GM12892 (cell line): ENCODE measurements at places on chromosomes 5 and 9.

DNA sequence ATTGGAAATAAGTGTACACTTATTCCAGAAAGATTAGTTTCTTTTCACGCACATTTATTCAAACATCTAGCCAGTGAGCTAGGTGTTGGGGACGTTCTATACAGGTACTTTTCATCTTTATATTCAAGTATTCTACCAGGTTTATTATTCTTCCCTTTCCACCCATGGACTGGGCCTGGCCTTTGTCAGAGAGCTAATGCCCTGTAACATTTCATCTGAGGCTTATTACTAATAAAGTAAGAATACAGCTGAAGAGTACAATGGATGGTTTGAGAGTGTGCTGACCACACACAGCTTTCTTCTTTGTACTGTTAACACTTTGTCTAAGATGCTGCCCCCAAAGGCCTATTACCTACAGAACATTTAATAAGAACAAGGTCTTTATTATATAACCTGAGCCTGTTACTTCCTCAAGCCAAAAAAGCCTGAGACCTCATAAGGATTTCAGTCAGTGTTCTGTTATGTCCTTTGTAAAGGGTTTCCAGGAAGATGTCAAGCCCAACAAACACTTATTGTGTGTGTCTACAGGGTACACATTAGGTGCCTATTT, 93.5 kb downstream of the ZNF608 start:
- DNase-seq, result no peak

DNA sequence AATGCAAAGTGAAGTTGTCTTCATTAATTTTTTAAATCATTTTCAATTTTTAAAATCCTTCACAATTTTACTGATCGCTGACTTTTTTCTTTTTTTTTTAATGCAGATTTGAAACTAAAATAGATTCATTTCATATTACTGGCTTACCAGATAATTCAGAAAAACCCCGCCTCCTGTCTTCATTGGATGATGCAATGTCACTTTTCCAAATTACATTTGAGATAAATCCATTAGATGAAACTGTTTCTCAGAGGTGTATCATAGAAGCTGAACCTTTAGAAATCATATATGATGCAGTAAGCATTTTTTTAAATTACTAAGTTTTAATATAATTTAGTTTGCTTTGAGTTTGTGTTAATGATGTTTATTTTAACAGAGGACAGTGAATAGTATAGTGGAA, 60.6 kb downstream of the VPS13A start:
- no peak for DNase-seq

GRCh38 chr9:108687006-108687987, 168.5 kb downstream of the ACTL7B start:
- DNase-seq, result no peak

GRCh38 chr5:96997265-96997859, 61.5 kb downstream of the LNPEP start:
- DNase-seq, result no peak

- DNase-seq, result no peak
Measured at GRCh38 chr5:66892716-66893115, 296.5 kb downstream of the MAST4 start.

GRCh38 chr9:20041697-20042081, 252.9 kb upstream of the SLC24A2 start:
- DNase-seq, result no peak

DNA sequence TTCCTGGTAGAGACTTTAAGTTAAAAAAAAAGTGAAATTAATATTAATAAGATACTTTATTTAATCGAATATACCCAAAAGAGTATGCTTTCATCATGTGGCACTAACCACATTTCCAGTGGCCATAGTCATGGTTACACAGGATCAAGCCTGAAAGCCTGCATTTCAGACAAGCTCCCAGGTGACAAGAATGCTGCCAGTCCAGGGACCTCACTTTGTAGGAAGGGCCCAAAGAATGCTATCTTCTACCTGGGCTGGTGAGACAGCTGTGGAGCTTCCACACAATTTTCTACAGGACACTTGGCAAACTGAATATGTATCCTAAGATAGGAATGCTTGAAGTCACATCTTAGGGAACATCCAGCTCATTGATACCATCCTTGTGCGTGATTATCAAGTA, 203.8 kb downstream of the AUH start:
- DNase-seq, result no peak

GRCh38 chr5:89582768-89583339, 699.9 kb upstream of the MEF2C start:
- no peak for DNase-seq

DNA sequence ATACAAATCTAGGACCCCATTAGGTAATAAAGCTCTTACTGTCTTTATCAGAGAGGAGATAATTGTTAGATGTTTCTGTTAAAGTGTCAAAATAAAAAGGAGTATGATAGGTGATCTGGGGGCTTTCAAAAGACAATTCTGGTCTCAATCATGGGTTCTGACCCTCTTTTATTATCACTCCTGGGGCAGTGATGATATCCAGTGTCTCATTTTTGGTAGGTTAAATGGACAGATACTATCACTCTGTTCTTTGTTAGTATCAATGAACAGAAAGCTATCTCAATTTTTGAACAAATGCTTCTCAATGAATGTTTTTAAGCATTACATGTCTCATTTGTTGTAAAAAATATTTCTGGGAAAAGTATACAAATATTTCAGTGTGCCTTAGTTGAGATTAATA, 405.9 kb downstream of the MLLT3 start:
- DNase-seq, result no peak

GRCh38 chr9:113153599-113153998, 2.8 kb downstream of the SLC31A2 start:
- DNase-seq, result no peak

- DNase-seq, result no peak
Measured at GRCh38 chr9:137294091-137294680, 7.9 kb downstream of the NRARP start.

- no peak for DNase-seq
Measured at GRCh38 chr5:152403046-152403445, 2.0 kb downstream of the NMUR2 start.

DNA sequence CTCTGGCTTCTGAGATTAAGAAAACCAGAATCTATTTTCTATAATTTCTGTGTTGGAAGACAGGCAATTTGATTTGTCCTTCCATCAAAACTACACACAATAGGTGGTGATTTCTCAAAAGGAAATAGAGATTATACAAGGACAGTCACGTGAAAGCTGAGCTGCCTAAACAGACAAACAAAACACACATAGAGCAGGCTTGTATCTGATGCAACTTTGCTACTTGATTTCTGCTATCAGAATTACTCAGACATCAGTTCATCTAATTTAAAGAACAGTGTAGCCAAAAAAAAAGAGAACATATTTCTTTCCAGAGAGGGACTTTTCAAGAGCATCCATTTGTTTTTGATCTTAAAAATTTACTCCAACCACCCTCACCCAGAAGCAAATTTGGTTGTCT, 2128.3 kb upstream of the C9orf72 start:
- DNase-seq, result no peak

DNA sequence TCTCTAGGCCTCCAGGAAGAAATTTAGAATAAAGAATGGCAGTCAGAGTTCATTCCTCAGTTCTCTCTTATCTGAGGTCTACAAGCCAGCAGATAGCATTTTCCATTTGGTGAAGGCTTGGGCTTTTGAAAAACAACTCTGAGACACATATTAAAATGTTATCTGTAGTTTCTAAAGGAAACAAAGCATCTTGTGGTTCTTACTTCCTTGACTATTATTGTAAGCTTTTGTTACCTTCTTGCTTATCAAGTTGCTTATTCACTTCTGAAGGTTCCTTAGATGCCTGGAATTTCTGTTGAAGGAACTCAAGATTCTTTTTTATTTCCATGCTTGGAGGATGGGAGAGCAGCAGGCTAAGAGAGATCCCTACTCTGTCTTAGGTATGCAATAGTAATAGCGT, 79.2 kb upstream of the MRPS30 start:
- DNase-seq, result no peak

GRCh38 chr5:170758481-170758880, 25.0 kb upstream of the GABRP start:
- DNase-seq, result no peak

DNA sequence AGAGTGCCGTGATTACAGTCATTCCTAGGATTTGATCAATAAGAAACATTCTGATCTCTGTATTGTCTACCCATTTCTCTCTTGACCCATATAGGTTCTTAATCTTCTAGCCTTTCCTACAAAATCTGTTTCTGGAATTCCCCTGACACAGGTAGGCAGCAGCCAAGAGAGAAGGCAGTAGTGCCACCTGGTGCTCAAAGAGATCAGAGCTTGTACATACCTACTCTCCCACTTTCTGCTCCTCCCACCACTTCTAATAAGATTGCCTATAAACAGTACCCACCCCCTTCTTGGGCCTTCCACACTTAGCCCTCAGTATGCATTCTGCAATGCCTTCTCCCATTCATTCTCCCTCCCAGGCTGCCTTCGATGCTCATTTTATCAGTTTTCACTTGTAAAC, 117.4 kb upstream of the RORB start:
- DNase-seq, result no peak

- DNase-seq, result no peak
Measured at GRCh38 chr5:91189480-91190313, 193.4 kb downstream of the ARRDC3 start.

GRCh38 chr9:85158512-85158911, 489.0 kb downstream of the NTRK2 start:
- DNase-seq, result no peak

DNA sequence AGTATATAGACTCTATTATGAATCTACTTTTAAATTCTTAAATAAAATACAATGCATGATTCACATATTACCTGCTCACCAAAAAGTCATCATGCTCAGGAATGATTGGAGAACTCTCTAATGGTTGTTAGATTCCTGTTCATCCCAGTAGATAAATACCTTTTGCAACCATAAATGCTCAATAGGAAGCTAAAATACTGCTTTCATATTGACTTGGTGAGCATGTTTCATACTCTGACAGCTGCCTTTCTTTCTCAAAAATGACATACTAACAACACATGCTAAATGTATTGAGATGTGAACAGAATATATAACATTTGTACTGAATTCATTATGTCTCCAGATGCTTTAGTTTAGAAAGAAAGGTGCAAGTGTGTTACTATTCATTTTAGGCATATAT, 79.6 kb upstream of the SLCO6A1 start:
- no peak for DNase-seq

DNA sequence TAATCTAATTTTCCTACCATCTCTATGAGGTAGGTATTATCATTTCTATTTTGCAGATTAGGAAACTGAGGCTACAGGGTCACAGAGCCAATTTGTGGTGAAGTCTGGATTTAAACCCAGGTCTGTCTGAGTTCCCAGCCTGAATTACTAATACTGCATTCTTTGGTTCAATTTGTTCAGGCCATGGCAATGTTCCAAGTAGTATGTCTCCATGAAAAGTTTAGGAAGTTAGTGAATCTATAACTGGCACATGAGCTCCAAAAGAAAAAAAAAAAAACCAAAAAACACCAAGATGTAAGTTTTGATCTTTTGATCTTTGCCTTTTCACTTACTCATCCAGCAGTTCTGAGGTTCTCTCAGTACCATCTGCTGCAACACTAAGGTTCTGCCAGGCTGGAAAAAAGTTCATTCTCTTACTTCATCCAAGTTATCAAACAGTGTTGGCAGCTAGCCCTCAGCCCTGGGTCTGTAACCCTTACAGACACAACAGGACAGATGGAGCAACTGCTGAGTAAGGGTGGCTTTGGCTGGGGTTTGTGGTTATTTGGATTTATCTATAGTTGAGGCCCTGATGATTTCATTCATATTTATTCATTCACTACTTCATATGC, 4.4 kb upstream of the TMEM268 start:
- no peak for DNase-seq

DNA sequence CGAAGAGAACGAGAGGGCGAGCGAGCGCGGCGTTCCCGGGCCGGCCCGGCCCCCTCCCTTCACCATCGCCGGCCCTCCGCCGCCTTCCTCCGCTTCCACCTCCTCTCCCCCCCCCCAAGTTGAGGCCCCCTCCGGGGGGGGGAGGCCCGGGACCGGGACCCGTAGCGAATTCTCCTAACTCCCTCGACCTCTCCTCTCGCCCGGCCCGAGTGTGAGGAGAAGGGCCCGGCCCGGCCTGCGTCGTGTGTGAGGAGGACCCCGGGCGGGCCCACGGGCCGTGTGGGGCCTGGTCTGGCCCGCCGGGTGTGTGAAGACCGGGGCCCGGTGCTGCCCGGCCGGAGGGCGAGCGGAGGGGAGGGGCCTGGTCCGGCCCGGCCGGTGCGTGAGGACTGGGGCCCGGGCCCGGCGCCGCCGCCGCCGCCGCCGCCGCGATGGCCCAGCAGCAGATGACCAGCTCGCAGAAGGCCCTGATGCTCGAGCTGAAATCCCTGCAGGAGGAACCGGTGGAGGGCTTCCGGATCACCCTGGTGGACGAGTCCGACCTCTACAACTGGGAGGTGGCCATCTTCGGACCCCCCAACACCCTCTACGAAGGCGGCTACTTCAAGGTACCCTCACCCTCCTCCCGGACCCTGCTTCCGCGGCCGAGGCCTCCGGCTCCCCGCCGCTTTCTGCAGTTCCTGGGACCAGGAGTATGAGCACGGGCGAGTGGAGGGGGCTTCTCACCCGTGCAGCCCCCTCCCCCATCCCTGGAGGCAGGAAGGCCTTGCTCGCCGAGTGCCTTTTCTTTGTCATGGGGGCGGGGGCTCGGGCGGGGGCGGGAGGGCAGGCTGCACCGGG, 587 bp downstream of the UBE2R2 start:
- peak; percentile 49 for DNase-seq

- no peak for DNase-seq
Measured at GRCh38 chr9:126147186-126147935, 179.3 kb upstream of the MVB12B start.

- DNase-seq, result no peak
Measured at GRCh38 chr9:110671849-110672248, 3.3 kb downstream of the MUSK start.

DNA sequence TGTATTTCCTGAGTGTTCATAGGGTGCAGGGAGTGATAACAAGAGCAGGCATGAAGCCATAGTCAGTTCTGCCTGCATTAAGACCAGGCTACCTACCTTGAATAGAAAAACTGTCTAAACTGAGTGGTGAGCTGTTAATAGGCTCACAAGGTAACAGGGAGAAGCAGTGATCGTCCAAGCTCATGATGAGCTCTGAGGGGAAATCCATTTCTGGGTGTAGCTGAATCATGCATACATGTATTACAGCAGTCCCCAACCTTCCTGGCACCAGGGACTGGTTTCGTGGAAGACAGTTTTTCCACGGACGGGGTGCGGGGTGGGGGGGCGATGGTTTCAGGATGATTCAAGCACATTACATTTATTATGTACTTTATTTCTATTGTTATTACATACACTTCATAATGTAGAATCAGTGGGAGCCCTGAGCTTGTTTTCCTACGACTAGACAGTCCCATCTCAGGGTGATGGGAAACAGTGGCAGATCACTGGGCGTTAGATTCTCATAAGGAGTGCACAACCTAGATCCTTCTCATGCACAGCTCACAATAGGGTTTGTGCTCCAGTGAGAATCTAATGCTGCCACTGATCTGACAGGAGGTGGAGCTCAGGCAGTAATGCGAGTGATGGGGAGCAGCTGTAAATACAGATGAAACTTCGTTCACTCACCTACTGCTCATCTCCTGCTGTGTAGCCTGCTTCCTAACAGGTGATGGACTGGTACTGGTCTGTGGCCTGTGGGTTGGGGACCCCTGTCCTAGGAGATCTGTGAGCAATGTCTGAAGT, 100.0 kb upstream of the IL6ST start:
- no peak for DNase-seq
